ENCODE measurements at places on chromosomes 6 and 20.

- DNase-seq, result no peak
Observed at GRCh38 chr20:25081065-25081729, 744 bp downstream of the VSX1 start.

DNA sequence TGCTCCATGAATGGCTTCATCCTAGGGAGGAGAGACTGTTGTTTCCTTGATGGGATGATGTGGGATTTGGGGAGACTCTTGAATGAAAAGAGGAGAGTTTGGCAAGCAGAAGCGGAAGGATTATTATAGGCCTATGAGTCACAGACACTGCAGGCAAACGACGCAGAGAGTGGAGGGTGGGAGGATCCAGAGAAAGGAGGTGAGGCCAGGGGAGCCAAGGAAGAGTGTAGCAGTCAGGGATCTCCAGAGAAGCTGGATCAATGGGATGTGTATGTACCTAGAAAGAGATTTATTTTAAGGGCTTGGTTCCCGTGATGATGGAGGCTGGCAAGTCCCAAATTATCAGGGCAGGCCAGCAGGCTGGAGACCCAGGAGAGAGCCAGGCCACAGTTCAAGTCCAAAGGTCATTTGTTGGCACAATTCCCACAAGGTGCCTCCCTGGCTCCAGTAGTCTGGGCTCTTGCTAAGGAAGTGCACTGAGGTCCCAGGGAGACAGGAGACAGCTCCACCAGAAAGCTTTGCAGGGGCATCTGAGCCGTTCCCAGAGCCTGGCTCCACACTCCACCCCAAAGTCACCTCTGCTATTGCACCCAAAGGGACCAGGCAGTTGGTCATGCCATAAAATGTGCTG, 76.0 kb downstream of the ADTRP start:
- DNase-seq, result peak; percentile 73

DNA sequence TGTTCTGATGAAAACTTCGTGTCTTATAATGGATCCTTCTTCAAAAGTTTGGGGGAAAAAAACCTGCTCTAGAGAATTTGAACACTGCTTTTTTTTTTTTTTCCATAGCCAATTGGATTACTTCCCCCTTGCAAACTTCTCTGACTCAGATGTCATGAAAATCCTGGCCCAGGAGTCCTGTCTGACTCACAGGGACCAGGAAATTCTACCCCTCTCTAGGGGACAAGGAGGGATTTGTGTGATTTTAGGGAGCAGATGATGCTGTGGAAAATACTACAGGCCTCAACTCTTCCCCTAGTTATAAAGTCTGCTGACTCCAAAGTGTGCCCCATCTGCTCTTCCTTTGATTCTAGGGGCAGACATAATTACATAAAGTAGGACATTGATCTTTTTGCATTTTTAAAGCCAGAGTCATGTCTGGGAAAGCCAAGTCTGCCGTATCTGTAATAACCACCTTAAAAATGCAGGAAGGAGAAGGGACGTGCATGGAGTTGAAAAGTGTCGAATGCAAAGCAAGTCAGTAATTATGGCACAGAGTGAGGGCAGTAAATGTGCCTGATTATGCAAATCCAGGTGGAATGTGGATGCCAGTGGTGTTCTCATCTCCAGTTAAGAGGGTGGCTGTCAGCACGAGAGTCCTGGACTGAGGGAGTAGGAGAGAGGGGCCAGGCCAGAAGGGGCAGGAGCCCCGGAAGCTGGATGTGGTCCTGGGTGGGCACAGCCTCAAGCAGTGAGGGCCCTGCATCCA, 144.3 kb upstream of the SULF2 start:
- no peak for DNase-seq

- DNase-seq, result no peak
Observed at GRCh38 chr6:11971154-11971553, 41.0 kb upstream of the HIVEP1 start.

DNA sequence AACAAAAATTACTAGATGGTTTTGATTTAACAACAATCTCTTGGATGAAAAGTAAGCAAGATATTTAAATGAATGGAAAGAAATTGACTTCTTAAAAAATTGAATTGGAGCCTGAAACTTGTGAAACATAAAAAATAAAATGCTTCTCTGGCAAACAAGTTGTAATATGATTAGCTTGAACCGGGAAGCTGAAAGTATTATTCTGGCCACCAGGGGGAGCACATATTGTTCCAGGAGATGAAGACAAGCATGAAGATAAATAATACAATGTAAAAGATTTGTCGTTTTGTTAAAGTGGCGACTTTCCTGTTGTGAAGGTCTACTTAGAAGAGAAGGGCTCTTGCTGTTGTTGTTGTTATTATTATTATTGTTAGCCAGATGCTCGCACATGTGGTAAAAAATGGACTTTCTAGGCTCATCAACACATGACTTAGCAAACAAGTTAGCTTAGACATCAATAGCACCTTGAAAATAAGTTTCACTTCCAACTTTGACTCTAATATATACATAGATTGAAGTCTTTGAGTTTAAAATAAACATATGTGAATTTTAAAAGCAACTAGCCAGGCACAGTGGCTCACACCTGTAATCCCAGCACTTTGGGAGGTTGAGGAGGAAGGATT, 14.2 kb downstream of the PAX1 start:
- peak; percentile 40 for DNase-seq

GRCh38 chr6:47440719-47441118, 36.9 kb upstream of the CD2AP start:
- peak; percentile 62 for DNase-seq

GRCh38 chr20:62823688-62824475, 7.0 kb downstream of the COL9A3 start:
- DNase-seq, result no peak

GRCh38 chr6:155157101-155157500, 106.7 kb upstream of the CLDN20 start:
- peak; percentile 17 for DNase-seq

DNA sequence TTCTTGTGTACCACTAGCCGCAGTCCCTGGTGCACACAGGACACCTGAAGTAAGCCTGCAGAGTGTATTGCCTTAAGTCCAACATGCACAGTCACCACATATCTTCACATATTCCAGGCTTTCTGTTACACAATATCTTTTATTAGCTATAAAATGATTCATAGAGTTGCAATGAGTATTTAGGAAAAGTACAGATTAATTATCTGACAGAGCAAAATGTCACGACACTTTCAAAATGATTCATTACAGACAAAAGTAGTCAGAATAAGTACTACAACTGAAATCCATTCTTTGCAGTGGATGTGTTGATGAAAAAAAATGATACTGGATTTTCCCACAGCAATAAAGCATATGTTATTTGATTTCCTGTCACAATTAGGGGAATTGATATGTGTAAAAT, 199.5 kb upstream of the ASCC3 start:
- DNase-seq, result no peak

DNA sequence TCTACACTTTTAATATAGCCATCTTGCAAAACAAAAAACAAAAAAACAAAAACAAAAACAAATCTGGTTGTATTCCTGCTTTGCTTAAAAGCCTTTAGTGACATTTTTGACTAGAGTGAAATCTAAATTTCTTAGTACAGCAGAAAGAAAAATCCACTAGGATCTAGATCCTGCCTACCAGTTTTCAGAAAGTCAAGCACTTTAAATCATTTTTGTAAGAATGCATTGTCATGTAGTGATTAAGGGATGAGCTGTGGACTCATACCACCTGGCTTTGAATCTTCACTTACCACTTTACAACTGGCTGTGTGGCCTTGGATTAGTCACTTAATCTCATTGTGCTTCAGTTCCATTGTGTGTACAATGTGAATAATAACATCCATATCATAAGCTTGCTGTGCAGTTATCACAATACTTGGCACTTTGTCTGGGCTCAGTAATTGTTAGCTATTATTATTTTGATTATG, 4.0 kb downstream of the MKKS start:
- no peak for DNase-seq

GRCh38 chr20:62675156-62675876, 33.0 kb downstream of the SLCO4A1 start:
- peak; percentile 94 for DNase-seq

- DNase-seq, result no peak
Observed at GRCh38 chr6:93787841-93788240, 368.5 kb upstream of the EPHA7 start.

DNA sequence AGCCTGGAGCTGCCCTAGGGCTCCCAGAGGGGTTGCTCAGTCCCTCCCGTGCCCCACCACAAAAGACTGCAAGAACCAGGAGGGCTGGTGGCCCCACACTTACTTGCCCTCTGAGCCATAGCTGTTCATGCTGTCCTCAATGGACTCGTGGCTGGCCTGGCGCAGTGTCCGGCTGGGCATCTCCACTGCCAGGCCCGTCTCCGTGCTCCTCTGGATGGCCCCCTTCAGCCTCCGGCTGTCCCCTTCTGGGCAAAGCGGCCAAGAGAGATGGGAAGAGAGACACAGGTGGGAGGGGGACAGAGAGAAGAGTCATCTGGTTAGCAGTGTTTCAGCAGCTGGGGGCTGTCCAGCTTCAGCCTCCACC, 25.5 kb downstream of the KCNK15 start:
- DNase-seq, result no peak

DNA sequence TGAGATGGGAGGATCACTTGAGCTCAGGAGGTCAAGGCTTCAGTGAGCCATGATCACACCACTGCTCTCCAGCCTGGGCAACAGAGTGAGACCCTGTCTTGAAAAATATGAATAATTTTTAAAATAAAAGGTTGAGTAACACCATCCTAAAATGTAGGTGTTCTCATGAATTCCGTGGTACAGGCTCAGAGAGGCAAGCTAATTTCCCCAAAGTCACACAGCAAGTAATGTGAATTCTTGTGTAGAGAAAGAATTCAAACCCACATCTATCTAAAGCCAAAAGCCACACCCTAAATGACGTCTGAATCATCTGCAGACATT, 80.5 kb downstream of the ZNF217 start:
- no peak for DNase-seq

- DNase-seq, result peak; percentile 69
Observed at GRCh38 chr6:134416418-134417154, 98.7 kb upstream of the SGK1 start.

- DNase-seq, result no peak
Observed at GRCh38 chr6:83822629-83823169, 30.5 kb upstream of the RIPPLY2 start.

DNA sequence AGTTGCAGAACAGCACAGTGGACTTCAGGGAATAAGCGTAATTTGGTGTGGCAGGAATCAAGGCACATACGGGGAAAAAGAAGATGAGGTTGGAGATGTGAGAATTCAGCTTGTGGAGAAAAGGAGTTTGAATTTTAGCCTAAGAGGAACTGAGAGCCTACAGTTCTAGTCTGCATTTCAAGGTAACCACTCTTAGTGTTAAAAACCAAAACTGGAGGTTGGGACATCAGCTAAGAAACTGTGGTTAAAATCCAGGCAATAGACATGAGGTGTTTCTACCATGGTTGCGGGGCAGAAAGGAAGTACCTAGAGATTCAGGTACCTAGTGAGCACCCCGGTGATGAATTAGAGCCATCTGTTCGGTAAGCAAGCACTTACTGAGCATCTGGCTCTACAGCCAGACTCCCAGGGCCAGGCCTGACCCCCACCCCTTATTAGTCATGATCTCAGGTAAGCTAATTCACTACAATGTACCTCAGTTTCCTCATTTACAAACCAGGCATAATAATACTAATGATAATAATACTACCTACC, 44.4 kb downstream of the FAXC start:
- no peak for DNase-seq

DNA sequence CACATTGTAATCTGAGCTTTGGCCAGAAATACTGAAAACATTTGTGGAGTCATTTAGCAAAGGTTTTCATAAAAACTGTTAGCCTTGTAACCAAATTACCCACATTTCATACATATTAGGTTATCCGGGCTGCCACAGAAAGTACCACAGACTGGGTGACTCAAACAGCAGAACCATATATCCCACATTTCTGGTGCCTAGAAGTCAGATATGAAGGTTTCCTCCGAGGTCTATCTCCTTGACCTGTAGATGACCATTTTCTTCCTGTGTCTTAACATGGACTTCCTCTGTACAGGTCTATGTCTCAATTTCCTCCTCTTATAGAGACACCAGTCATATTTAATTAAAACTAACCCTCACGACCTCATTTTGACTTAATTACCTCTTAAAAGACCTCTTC, 49.5 kb upstream of the SMIM28 start:
- DNase-seq, result no peak

DNA sequence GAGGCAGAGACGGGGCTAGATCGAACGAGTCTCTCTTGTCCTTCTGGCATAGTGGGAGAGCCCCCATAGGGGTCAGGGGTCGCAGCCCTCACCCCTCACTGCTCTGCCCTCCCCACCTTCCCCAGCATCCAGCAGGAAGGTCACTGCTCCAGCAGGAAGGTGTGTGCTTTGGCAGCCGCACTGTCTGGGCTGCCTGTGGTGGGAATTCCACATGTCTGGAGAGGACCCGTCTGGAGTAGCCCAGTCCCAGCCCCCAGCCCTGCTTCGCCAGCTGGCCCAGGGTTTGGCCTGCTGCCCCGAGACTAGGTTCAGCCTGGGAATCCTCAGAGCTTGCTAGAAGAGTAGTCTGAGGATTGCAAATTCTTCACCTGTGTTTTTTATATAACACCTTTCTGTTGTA, 2.5 kb upstream of the R3HDML start:
- DNase-seq, result no peak

- no peak for DNase-seq
Observed at GRCh38 chr6:160348223-160349019, at the start of gene SLC22A3. SLC22A3 (plus strand) TSS chr6:160348378; CDS start chr6:160348420, 42 bp downstream.

DNA sequence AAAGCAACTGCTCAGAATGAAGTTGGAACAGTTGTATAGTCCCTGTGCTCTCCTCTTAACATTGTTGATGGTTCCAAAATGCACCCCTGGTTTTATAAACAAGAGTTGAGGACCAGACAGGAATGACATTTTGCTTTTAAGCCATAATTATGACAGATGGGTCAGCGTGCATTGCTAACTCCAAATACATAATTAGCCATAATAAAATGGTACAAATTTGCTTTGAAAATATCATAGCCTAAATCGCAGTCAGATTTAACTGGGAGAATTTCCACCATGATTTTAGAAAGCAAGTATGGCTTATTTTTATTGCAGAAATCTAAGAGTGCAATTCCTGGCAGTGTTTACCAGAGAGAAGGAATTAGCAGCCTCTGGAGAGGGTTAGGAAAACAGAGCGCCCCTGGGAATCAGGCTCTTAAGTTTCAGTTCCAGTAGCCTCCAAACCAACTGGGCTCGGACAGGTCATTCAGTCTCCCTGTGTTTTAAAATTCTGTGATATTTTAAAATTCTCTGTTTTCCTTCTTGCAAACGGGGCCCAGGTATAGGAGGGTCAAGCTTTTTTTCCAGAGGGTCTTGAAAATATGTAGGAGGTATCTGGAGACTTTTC, 302.3 kb downstream of the TBC1D7 start:
- DNase-seq, result no peak

- no peak for DNase-seq
Observed at GRCh38 chr20:41034239-41034638, 5.6 kb downstream of the TOP1 start.

DNA sequence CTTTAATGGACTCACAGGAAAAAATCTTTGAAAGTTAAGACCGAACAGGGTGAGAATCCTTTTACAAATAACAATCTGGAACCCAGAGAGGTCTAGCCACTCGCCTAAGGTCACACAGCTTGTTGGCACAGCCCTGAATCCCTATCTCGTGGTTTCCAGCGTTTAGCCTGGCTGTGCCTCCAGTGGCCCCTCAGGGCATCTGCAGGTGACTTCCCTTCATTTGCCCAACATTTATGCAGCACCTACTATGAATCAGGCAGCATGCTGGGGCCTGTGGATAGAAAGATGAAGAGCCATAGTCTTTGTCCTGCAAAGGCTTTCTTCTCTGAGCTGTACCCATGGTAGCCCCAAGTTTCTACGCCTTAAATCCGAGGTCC, 2.6 kb upstream of the NR2E1 start:
- no peak for DNase-seq

- DNase-seq, result no peak
Observed at GRCh38 chr20:21272679-21273078, 30.5 kb upstream of the XRN2 start.

GRCh38 chr20:15857173-15857784, 716.0 kb downstream of the KIF16B start:
- no peak for DNase-seq

Data from inflammatory macrophage treated with lipopolysaccharide for 4 hours (primary cell).